ENCODE measurements at places on chromosomes 4 and X. TPM values are rescaled to one million over a fixed set of nuclear protein-coding genes. Genes with fewer than 3 reads are reported as not detected.

GRCh38 chr4:66688674-66689073 lies 856.6 kb downstream of the CENPC start:
- no peak for DNase-seq
- H3K27me3 ChIP-seq = no peaks in the 10 kb centered on the region
- no peak overlapping the region for H3K4me3 ChIP-seq
- no peak overlapping the region for H3K27ac ChIP-seq
- H3K36me3 ChIP-seq = no peaks in the 10 kb centered on the region

DNA sequence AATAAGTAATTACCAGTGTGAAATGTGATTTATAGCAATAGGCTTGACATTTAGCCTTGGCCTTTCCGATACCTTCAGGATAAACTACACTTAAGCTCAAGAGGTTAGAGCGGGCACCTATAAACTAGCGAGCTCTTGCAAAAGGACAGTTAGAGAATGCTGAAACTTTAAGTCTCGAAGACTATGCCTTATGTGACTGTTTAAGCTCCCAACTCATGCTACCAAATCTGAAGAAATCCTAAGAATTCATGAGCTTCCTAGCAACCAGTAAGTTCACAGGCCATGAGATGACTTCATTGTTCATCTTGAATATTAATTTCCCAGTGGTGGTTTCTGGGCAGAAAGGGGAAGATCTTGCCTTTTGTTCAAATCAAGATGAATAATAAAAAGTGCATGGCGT lies 4.7 kb downstream of the STOX2 start:
- H3K4me1 ChIP-seq = peaks cover 8% of the 10 kb centered on the region
- DNase-seq = no peak
- peaks cover 38% of the 10 kb centered on the region for H3K27me3 ChIP-seq
- no peak overlapping the region for H3K4me3 ChIP-seq
- no peak overlapping the region for H3K27ac ChIP-seq

DNA sequence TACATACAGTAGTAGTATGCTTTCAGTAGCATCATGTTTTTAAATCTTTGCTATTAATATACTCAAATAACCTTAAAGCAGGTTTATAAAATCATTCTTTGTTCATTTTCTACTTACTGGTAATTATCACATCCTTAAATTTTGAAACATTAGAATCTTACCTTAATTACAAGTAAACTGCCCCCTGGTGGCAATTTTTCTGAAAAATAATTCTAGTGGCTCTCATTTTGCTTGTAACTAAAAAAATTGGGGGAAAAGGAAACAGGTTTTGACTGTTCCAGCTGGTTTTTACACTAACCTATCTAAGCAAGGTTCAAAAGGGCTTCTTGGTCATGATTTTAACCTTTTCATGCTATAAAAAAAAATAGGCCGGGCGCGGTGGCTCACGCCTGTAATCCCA lies 18.5 kb upstream of the DCAF4L1 start:
- DNase-seq = peak; percentile 37
- no peak overlapping the region for H3K4me3 ChIP-seq
- no peaks in the 10 kb centered on the region for H3K36me3 ChIP-seq

- H3K4me1 ChIP-seq = no peaks in the 10 kb centered on the region
- no peak overlapping the region for H3K4me3 ChIP-seq
- DNase-seq = no peak
- no peaks in the 10 kb centered on the region for H3K27me3 ChIP-seq
These were observed 10.0 kb downstream of the TMEM164 start for GRCh38 chrX:110012818-110013485.

DNA sequence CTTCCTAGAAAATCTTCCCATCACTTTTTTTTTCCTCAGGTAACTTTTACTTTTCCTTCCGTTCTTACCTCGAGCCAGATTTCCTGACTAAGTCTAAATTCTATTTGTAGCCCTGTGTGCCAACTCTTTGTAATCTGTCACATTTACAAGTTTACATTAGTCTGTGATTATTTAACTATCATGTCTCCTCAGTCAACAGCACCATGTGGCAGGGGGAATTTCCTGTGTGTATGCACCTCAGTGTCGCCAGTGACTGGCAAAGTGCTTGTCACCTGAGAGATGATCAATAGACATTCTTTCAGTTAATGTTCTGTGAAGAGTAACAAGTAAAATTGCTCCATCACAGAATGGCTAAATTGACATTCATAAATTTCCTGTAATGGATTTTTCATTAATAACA lies 468.5 kb downstream of the PDGFC start:
- no peaks in the 10 kb centered on the region for H3K36me3 ChIP-seq
- H3K4me1 ChIP-seq = no peaks in the 10 kb centered on the region
- no peak overlapping the region for H3K27ac ChIP-seq
- DNase-seq = no peak
- H3K4me3 ChIP-seq = no peak overlapping the region

DNA sequence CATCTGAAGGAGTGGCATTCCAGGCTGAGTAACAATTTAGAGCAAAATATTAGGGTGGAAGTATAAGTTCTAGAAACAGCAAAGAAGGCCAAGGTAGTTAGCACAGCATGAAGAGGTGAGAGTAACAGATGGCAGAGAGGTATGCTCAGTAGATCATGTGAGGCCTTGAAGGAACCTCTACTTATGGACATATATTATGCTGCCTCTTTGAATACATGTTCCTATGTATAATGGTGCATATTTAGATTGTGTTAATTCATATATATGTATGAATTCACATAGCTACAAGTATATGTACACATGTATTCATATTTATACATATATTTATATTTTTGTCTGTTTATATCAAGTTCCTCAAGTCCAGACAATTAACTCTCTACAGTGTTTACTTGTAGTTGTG lies 355.2 kb downstream of the KCTD8 start:
- no peaks in the 10 kb centered on the region for H3K27me3 ChIP-seq
- H3K4me3 ChIP-seq = no peak overlapping the region
- no peak for DNase-seq

- H3K36me3 ChIP-seq = no peaks in the 10 kb centered on the region
- H3K27ac ChIP-seq = no peak overlapping the region
- H3K27me3 ChIP-seq = no peaks in the 10 kb centered on the region
- H3K4me1 ChIP-seq = no peaks in the 10 kb centered on the region
- H3K4me3 ChIP-seq = no peak overlapping the region
- DNase-seq = no peak
These were observed 115.3 kb downstream of the HS3ST1 start for GRCh38 chr4:11313157-11313943.

- no peak for DNase-seq
- H3K4me3 ChIP-seq = no peak overlapping the region
- peaks cover 19% of the 10 kb centered on the region for H3K4me1 ChIP-seq
- H3K36me3 ChIP-seq = peaks cover 70% of the 10 kb centered on the region
- H3K27me3 ChIP-seq = no peaks in the 10 kb centered on the region
These were observed 20.1 kb downstream of the SH3TC1 start for GRCh38 chr4:8219236-8219635.

GRCh38 chrX:136035663-136036062 lies 50.4 kb downstream of the SLC9A6 start:
- no peaks in the 10 kb centered on the region for H3K27me3 ChIP-seq
- DNase-seq = peak; percentile 0
- H3K36me3 ChIP-seq = no peaks in the 10 kb centered on the region
- no peak overlapping the region for H3K27ac ChIP-seq
- no peaks in the 10 kb centered on the region for H3K4me1 ChIP-seq
- H3K4me3 ChIP-seq = no peak overlapping the region

DNA sequence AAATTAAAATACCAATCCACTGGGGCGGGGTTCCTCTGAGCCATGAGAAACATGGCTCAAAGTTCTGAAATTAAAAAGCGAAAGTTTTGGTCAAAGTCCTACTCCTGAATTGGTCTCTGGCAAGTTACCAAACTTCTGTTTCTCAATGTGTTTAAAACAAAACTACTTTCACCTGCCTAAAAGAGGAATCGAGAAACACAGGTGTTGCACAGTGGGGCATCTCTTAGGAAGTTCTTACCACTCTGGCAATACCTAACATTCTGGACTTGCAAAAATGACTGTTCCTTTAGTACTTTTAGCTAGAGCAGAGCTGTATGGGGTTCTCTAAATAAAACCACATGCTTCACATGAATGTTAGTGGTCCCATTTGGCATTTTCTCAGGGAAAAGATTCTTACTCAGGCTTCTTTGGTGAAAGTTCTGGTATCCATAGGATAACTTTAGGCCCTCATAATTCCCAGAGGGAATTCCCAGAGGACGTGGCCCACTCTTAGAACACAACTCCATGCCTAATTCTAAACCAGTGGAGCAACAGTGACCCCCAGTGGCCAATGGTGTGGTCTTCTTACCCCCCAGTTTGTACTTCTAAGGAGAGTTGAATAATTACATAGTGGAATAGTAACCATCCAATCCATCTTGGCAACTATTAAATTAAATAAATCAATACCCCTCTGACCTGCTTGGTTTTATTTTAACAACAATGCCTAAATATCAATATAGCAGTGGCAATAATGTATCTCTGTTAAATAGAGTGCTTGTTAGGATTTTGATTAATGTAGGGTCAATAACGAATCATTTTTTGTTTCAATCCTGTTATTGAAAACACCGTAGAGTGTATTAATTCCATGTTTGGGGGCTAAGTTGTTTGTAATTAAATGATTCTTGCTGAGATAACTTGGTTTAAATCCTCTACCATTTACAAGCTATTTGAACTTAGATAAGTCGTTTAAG lies 21.9 kb downstream of the BMP3 start:
- no peaks in the 10 kb centered on the region for H3K36me3 ChIP-seq
- no peak overlapping the region for H3K4me3 ChIP-seq
- no peaks in the 10 kb centered on the region for H3K4me1 ChIP-seq
- no peak overlapping the region for H3K27ac ChIP-seq
- no peaks in the 10 kb centered on the region for H3K27me3 ChIP-seq

GRCh38 chrX:41308884-41309647 lies 24.9 kb upstream of the DDX3X start:
- H3K4me3 ChIP-seq = no peak overlapping the region
- H3K27me3 ChIP-seq = no peaks in the 10 kb centered on the region
- no peak for DNase-seq
- H3K4me1 ChIP-seq = no peaks in the 10 kb centered on the region
- no peak overlapping the region for H3K27ac ChIP-seq
- H3K36me3 ChIP-seq = no peaks in the 10 kb centered on the region

DNA sequence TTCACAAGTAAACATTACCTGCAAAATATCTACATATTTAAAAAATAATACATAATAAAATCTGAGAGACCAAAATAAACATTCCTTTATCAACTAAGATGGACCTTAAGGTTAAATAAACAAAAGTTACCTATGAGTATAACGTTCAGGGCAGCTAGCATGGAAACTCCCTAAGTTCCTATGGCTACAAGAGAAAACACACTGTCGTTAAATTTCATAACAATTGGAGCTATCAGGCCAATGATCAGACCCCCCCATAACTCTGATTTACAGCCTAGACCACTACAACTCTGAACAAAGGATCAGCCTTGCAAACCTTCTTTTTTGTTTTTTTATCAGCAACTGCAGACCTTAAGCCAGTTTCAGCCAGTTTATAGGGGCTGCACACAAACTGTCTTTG lies 1418.4 kb downstream of the PCDH18 start:
- H3K36me3 ChIP-seq = no peaks in the 10 kb centered on the region
- no peak overlapping the region for H3K27ac ChIP-seq
- no peak overlapping the region for H3K4me3 ChIP-seq
- H3K4me1 ChIP-seq = no peaks in the 10 kb centered on the region
- DNase-seq = no peak
- no peaks in the 10 kb centered on the region for H3K27me3 ChIP-seq

DNA sequence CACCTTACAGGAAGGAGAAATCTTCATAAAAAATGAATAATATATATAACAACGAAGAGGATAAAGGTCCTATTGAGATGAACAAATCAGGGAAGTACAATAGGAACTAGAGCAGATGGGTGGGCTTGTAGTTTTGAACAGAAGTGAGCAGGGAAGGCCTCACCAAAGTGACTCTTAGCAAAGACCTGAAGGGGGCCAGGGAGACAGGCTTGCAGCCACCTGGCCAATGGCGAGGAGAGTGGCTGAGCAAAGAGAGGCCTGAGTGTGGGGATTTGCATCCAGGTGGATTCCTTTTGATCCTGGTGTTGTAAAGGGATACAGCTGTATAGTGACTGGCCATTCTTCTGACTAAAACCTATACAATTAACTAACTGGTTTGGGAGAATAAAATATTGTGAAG lies 354.1 kb downstream of the CAMK2D start:
- no peak overlapping the region for H3K27ac ChIP-seq
- H3K27me3 ChIP-seq = no peaks in the 10 kb centered on the region
- peaks cover 57% of the 10 kb centered on the region for H3K4me1 ChIP-seq
- no peak overlapping the region for H3K4me3 ChIP-seq

DNA sequence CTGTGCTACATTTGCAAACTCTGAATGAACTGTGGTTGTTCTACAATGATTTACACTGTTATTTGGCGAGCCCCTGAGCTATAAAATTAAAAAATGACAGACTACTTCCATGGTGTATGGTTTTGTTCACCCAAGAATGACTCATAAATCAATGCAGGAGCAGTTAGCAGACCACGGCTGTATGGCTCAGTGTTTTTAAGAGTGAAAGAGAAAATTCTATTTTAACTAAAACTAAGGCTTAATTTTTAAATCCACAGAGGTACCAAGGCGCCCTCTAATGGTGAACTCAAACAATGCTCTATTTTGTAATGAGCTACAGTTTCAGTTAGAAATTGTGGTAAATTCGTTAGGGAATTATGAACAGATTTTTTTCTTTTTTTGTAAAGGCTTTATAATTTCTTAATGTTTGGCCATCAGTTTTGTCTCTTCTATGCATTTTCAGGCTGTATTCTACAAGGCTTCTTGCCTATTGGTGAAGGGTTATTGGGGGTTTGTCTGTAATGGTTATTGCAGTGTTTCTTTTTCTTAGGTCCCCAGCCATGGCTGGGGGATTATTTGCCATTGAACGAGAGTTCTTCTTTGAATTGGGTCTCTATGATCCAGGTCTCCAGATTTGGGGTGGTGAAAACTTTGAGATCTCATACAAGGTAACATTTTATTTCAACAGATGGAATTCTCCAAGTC lies 32.5 kb downstream of the HMGB2 start:
- H3K36me3 ChIP-seq = no peaks in the 10 kb centered on the region
- DNase-seq = no peak
- H3K4me3 ChIP-seq = no peak overlapping the region
- no peak overlapping the region for H3K27ac ChIP-seq
- no peaks in the 10 kb centered on the region for H3K27me3 ChIP-seq

- H3K36me3 ChIP-seq = no peaks in the 10 kb centered on the region
- DNase-seq = no peak
- peaks cover 8% of the 10 kb centered on the region for H3K4me1 ChIP-seq
- H3K27ac ChIP-seq = no peak overlapping the region
These were observed 3.1 kb upstream of the TSPAN5 start for GRCh38 chr4:98661371-98662054.

GRCh38 chr4:123379392-123379791 lies 17.2 kb upstream of the SPRY1 start:
- H3K27ac ChIP-seq = no peak overlapping the region
- H3K4me3 ChIP-seq = no peak overlapping the region
- DNase-seq = no peak
- H3K27me3 ChIP-seq = no peaks in the 10 kb centered on the region
- no peaks in the 10 kb centered on the region for H3K4me1 ChIP-seq

The NDUFC1 gene
- 43.4 TPM for polyA plus RNA-seq

The FAT4 gene
- 0.69 TPM for polyA plus RNA-seq

The TLR8 gene
- polyA plus RNA-seq = not detected

The C1GALT1C1 gene
- polyA plus RNA-seq = 21.7 TPM

The CDKL2 gene
- polyA plus RNA-seq = not detected

The LDB2 gene
- not detected for polyA plus RNA-seq
